Activated T-cell treated with anti-CD3 and anti-CD28 coated beads, Interleukin-2, amount 50 U/mL, for 72 hours (primary cell): ENCODE measurements at places on chromosomes 7 and 10. TPM values are rescaled to one million over a fixed set of nuclear protein-coding genes. Genes with fewer than 3 reads are reported as not detected.

GRCh38 chr10:62384057-62384446 is 9.9 kb downstream of the ZNF365 start:
- H3K27me3 ChIP-seq = peaks cover 48% of the 10 kb centered on the region
- peak; percentile 55 for DNase-seq
- no peak overlapping the region for H3K4me3 ChIP-seq
- peak overlapping the region; percentile 78 for H3K27ac ChIP-seq

DNA sequence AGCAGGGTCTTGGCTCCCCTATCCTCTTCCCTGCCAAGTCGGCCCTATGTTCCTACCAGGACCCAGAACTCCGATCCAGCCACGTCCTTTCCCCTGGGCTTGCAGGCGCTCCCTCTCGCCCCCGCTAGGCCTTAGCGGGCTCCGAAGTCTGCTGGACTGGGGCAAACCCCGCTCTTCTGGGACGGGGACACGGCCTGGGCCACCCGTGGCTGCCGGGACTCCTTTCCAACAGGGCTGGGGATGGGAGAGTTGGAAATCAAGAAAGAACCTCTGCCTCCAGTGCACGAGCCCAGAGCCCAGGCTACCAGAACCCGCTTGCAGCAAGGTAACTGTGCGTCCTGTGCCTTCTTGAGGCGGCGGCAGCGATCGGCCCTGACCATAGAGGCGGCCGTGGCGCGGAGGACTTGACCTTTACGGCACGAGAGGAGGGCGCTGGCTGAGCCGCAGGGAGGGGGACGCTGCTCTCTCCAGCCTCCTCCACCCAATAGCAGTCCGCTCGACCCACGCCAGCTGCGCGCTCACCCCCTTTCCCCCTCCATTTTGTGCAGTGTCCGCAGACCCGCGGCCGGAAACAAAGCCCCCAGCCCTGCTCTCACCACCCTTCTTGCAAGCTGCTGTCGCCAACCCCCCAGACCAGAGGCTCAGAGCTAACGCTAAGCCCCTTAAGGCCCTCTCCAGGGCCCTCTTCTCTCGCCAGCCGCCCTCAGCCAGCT is 7.0 kb upstream of the HOXA11 start:
- no peaks in the 10 kb centered on the region for H3K36me3 ChIP-seq
- H3K4me3 ChIP-seq = peak overlapping the region; percentile 75
- peaks cover 92% of the 10 kb centered on the region for H3K27me3 ChIP-seq
- H3K27ac ChIP-seq = no peak overlapping the region
- DNase-seq = no peak
- peaks cover 41% of the 10 kb centered on the region for H3K4me1 ChIP-seq

DNA sequence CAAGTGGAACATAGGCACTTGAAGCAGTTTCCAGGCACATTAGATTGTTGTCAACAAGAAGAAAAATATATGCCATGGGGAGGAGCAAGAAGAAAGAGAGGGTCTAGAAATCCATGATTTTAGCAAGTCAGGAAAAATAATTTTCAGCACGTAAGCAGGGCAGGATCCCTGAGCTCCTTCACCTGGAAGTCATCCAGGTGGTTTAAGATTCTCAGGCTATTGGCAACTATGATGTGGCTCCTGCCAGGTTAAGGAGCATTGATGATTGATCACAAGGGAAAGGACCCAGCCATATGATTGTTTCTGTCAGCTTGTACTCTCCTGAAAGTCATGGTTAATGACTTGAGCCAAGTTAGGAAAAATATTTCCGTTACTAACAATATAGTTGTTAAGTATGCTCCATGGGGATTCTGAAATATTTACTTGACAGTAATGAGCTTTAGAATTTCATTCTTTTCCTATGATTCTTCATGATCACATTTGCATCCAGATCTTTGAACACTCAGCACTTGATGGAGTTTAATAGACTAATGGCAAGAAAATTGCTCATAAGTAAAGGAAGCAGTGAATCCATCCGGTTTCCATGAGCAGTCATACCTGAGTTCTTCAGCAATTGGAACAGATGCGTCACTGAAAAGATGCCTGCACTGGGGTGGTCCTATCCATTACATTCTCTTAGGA is 209.1 kb downstream of the BICC1 start:
- H3K27me3 ChIP-seq = no peaks in the 10 kb centered on the region
- H3K4me3 ChIP-seq = no peak overlapping the region
- no peaks in the 10 kb centered on the region for H3K36me3 ChIP-seq
- no peak for DNase-seq

GRCh38 chr7:120229084-120229483 is 43.9 kb upstream of the KCND2 start:
- DNase-seq = no peak
- no peak overlapping the region for H3K4me3 ChIP-seq
- no peaks in the 10 kb centered on the region for H3K4me1 ChIP-seq
- H3K27me3 ChIP-seq = no peaks in the 10 kb centered on the region

- H3K4me1 ChIP-seq = no peaks in the 10 kb centered on the region
- no peak overlapping the region for H3K4me3 ChIP-seq
- no peak for DNase-seq
- no peak overlapping the region for H3K27ac ChIP-seq
These were observed 167.7 kb downstream of the TRIL start for GRCh38 chr7:28790467-28790866.

GRCh38 chr7:71229699-71230098 is 97.8 kb downstream of the GALNT17 start:
- no peak for DNase-seq
- no peak overlapping the region for H3K27ac ChIP-seq
- no peaks in the 10 kb centered on the region for H3K4me1 ChIP-seq
- H3K27me3 ChIP-seq = no peaks in the 10 kb centered on the region
- H3K36me3 ChIP-seq = peaks cover 3% of the 10 kb centered on the region
- H3K4me3 ChIP-seq = no peak overlapping the region

- no peaks in the 10 kb centered on the region for H3K27me3 ChIP-seq
- peak overlapping the region; percentile 25 for H3K27ac ChIP-seq
- H3K4me3 ChIP-seq = no peak overlapping the region
- no peaks in the 10 kb centered on the region for H3K4me1 ChIP-seq
- no peak for DNase-seq
- peaks cover 15% of the 10 kb centered on the region for H3K36me3 ChIP-seq
These were observed 30.7 kb downstream of the ACSL5 start for GRCh38 chr10:112404617-112405016.

DNA sequence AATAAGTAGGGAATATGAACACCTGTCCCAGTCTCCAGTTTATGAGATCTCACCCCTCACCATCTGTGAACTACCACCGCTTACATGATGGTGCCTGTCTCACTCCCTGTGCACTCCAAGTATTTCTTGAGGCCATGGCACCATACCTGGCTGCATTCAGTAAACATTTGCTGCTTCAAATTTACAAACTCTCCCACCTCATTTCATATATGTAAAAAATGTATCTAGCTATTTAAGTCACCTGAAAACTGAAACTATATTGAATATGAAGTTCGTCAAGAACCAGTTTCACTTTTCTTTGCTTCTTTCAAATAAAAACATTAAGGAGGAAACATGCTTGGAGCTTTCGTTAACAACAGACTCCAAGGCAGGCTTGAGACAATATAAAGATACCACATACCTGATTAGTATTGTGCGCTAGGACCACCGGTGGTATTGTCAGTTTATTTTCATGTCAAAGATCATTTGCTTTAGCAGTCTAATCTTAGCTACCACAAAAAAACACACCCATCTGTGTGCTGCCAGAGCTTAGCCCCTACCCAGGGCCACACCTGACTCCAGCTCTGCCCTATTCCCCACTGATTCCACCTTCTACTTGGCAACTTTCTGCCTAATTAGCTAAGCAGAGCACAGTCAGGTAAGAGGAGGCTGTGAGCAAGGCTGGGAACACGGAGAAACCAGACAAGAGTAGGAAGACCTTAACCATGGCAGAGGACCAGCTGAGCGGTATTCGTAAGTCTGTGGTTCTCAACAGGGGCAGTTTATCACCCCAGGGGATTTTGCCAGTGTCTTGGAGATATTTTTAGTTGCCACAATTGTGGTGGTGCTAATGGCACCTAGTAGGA is 92.0 kb downstream of the ZFAND4 start:
- peak; percentile 31 for DNase-seq
- peak overlapping the region; percentile 95 for H3K27ac ChIP-seq
- H3K4me1 ChIP-seq = peaks cover 39% of the 10 kb centered on the region
- H3K36me3 ChIP-seq = peaks cover 2% of the 10 kb centered on the region
- peak overlapping the region; percentile 100 for H3K4me3 ChIP-seq
- no peaks in the 10 kb centered on the region for H3K27me3 ChIP-seq

GRCh38 chr10:110672580-110672919 is 28.4 kb downstream of the RBM20 start:
- peaks cover 12% of the 10 kb centered on the region for H3K4me1 ChIP-seq
- peak overlapping the region; percentile 99 for H3K4me3 ChIP-seq
- H3K27me3 ChIP-seq = peaks cover 14% of the 10 kb centered on the region
- no peaks in the 10 kb centered on the region for H3K36me3 ChIP-seq
- no peak for DNase-seq

GRCh38 chr7:7922684-7923385 is 45.8 kb upstream of the GLCCI1 start:
- DNase-seq = no peak
- H3K4me3 ChIP-seq = no peak overlapping the region
- no peaks in the 10 kb centered on the region for H3K36me3 ChIP-seq
- peaks cover 42% of the 10 kb centered on the region for H3K4me1 ChIP-seq
- no peaks in the 10 kb centered on the region for H3K27me3 ChIP-seq

DNA sequence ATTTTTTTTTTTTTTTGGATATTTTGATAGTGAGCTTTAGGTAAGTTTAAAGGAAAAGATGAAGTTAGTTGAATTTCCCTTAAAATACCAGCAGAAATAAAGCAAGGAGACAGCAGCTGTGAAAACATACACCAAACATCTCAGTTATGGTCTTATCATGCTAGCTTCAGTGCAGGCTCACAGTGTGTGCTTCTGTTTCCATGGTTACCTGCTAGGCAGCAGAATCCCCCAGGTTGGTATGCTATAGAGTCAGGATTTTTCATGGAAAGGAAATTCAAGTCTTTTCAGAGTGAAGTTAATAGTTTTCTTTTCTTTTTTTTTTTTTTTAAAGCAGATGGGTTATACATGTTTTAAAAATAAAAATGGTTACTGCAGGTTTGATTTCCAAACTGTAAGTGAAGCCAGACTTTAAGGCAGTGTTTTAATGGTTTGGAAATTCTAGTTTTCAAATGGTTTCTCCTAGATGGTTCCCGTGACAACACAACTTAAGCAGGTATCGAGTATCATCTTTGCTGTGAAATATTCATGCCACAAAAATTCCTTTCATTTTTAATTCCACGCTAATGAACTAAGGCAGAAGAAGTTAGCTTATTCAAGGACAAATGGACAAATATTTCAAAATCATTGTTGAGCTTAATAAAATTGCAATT is 230.9 kb downstream of the BICC1 start:
- no peak overlapping the region for H3K27ac ChIP-seq
- H3K36me3 ChIP-seq = no peaks in the 10 kb centered on the region
- no peaks in the 10 kb centered on the region for H3K4me1 ChIP-seq
- DNase-seq = no peak
- no peaks in the 10 kb centered on the region for H3K27me3 ChIP-seq

DNA sequence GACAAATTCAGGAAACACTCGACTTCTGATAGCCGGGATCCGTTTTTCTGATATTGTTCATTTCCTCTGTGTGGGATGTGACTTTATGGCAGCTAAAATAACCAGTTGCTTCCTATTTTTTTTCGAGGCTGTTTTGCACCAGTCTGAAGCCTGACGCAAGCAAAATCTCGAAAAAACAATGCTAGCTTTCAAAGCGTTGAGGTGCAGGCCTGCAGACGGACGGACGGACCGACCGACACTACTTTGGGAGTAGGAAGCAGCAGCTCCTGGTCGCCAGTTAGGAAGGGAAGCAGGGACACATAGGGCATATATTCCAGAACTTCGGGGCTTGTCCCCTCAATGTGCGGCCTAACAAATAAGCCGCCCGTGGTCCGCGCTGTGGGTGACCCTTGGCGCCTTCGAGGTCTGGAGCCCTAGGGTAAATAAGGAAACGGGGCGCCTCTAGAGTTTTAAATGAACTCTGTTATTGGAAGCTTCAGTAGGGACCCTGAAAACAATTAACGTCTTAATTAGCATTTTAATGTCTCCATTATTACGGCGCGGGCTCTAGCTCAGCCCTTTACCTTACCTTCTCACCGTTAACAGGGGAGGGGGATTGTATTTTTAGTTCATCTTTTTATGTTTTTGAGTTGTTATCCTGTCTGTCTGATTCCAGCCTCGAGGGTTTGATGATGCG is 1.3 kb downstream of the HHEX start:
- peaks cover 70% of the 10 kb centered on the region for H3K27me3 ChIP-seq
- H3K4me3 ChIP-seq = peak overlapping the region; percentile 89
- DNase-seq = no peak
- H3K36me3 ChIP-seq = no peaks in the 10 kb centered on the region

GRCh38 chr7:77783545-77783944 is 14.7 kb downstream of the TMEM60 start:
- peaks cover 20% of the 10 kb centered on the region for H3K36me3 ChIP-seq
- H3K27me3 ChIP-seq = no peaks in the 10 kb centered on the region
- H3K27ac ChIP-seq = no peak overlapping the region
- no peaks in the 10 kb centered on the region for H3K4me1 ChIP-seq
- DNase-seq = no peak

GRCh38 chr7:4774658-4775249 is 669 bp upstream of the AP5Z1 start:
- H3K4me1 ChIP-seq = peaks cover 48% of the 10 kb centered on the region
- H3K27ac ChIP-seq = peak overlapping the region; percentile 93
- peak overlapping the region; percentile 98 for H3K4me3 ChIP-seq

DNA sequence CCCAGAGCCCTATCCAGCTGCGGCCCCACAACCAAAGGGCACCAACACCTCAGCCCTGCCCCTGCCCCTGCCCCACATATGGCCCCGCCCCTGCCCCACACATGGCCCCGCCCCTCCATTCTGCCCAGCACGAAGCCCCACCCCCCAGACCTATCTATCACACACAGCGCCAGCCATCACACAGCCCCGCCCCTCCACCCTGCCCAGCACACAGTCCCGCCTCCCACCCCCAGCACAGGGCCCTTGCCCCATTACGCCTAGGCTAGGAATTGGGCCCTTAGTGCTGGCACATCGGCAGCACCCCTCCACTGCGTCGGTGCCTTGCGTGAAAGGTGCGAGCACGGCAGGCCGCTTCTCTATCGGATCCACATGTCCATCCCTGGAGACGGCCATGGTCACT is 126.8 kb downstream of the MAD1L1 start:
- no peak for DNase-seq
- no peaks in the 10 kb centered on the region for H3K27me3 ChIP-seq
- H3K4me1 ChIP-seq = peaks cover 47% of the 10 kb centered on the region
- peaks cover 3% of the 10 kb centered on the region for H3K36me3 ChIP-seq

DNA sequence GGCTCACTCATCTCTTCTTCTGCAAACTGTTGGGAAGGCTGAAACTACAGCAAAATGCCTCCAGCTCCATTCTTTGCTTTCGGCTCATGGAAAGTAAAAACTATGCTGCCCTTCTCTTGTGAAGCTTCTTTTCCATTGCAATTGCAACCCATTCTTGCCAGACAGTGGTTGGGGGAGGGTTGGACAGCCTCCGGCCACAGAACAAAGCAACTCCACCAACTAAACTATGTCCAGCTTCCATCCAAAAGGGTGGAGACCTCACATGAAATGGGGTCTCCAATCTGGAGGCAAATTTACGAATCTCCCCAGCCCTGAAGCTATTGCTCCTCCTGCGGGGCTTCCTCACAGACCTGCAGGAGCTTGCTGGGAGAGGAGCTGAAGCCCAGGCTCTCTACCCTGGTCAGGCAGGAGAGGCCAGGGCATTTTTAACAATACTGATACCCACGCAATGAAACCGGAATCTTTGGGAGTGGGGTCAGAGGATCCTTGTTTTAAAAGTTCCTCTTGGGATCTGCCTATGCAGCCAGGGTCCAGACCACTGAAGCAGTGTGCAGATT is 549 bp downstream of the GPNMB start:
- no peak for DNase-seq
- H3K27me3 ChIP-seq = peaks cover 66% of the 10 kb centered on the region
- peaks cover 11% of the 10 kb centered on the region for H3K4me1 ChIP-seq

Gene ZNF25
- total RNA-seq = 6.8 TPM

Gene SPDYE2
- total RNA-seq = not detected

Gene NUTM2B
- 0.70 TPM for total RNA-seq

Gene VSIR
- total RNA-seq = 70.5 TPM

Gene NKX1-2
- not detected for total RNA-seq
